DND-41 (cell line): ENCODE measurements at places on chromosomes 16 and 17.
A peak's percentile ranks its signal among the peaks of the same experiment; 100 is the strongest.

DNA sequence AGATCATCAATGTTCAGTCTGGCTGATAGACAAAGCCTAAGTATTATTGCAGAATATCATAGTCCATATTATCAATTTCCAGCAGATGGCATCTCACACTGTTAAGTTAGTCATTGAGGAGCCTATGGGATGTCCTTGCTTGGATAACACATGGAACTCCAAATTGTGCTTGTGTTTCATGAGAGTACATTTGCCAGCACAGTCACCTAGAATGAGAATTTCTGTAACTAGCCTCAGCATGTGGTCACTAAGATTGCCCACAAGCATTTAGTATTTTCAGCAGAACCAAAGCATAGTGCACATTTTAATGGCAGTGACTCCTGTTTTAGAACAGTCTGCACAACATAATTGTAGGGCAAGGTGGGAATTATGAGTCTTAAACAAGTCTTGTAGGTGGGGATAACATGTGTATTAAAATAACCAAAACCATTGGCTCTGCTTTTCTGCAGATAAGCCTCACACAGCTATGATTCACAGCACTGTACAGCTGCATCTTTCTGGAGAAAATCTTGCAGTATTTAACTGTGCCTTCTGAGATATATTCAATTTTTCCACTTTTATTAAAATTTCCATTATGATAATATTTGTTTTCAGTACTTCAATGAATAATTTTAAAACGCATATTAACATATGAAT lies 882.8 kb upstream of the SOX9 start:
- no peaks in the 10 kb centered on the region for H3K36me3 ChIP-seq
- H3K4me3 ChIP-seq: no peak overlapping the region
- DNase-seq: no peak
- H3K4me1 ChIP-seq: peaks cover 11% of the 10 kb centered on the region; the same call in 1 of the 2 replicates
- H3K27ac ChIP-seq: no peak overlapping the region

DNA sequence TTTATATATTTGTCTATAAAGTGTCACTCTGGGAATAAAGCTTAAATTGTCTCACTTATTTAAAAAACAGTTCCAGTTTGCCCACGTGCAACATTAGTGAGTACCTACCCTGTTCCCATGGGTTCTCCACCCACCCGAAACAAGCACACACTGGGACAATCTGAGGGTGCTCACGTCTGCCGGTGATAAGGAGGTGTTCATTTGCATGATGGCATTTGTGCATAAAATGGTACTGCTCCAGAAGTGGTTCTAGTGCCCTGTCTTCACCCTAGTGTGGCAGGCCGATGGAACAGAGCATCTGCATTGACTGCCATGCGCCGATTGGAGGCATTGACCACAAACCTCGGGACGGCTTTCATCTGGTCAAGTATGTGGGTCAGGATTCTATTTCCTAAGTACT lies 35.6 kb upstream of the ENDOV start:
- H3K27me3 ChIP-seq: no peaks in the 10 kb centered on the region
- H3K4me3 ChIP-seq: no peak overlapping the region
- no peaks in the 10 kb centered on the region for H3K4me1 ChIP-seq
- H3K27ac ChIP-seq: no peak overlapping the region

DNA sequence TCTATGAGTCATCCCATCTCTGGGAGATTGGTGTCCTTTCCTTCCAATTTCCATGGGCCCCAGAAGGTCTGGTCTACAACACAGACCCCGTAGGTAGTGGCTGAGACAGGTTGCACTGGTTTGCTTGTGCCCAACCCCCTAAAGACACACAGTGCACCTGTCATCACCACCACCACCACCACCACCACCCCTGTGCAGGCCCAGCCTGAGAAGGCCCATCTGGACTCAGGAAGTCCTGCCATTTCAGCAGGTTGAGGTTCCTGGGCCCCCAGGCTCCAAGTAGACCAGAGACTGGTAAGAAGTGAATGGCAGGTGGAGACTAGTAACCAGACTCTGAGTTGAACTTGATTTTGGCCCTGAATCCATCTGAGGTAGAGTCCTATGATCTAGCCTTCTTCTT lies 25.9 kb upstream of the PHB1 start:
- no peak for DNase-seq
- no peak overlapping the region for H3K27ac ChIP-seq
- peaks cover 14% of the 10 kb centered on the region for H3K27me3 ChIP-seq
- H3K36me3 ChIP-seq: no peaks in the 10 kb centered on the region

GRCh38 chr16:67936880-67937605 lies 393 bp upstream of the PSMB10 start:
- peaks cover 26% of the 10 kb centered on the region for H3K4me1 ChIP-seq
- H3K27me3 ChIP-seq: no peaks in the 10 kb centered on the region
- peaks cover 47% of the 10 kb centered on the region for H3K36me3 ChIP-seq
- H3K27ac ChIP-seq: peak overlapping the region; percentile 92

DNA sequence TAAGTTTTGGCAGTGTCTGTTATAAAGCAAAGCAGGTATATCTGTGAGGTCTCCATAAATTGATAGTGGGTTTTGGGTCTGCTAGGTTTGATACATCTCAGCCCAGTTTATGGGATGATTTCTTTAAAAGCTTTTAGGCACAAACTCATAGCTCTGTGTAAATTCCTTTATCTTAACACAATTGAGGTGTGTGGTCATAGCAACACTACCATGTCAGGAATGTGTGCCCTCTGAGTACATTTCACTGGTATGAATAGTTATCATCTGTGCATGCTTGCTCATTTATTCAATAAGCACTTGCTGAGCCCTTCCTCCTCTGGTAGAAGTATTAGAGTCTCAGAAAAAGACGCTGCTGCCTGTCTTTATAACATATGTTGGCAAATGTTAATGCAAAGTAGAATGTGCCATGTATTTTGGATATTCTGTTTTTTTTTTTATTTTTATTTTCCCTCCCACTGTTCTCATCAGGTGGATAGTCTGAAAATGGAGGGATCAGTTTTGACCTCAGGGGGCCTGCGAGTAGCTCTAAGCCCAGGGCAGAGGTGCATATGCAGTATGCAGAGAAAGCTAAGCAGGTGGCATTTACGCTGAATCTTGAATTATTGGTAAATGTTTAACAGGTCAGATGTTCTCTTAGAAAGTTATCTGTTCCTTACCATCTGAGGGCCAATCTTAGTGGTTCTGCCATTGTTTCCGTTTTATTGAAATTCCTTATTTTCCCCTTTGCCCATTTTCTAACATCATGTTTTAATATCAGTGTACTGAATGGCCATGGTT lies 90.7 kb downstream of the WNT3 start:
- no peak for DNase-seq
- H3K4me1 ChIP-seq: no peaks in the 10 kb centered on the region
- no peak overlapping the region for H3K4me3 ChIP-seq
- peaks cover 21% of the 10 kb centered on the region for H3K36me3 ChIP-seq

GRCh38 chr17:77282524-77283515 lies 142.1 kb downstream of the SEC14L1 start:
- no peak overlapping the region for H3K27ac ChIP-seq
- no peak for DNase-seq
- H3K4me1 ChIP-seq: peaks cover 15% of the 10 kb centered on the region
- no peak overlapping the region for H3K4me3 ChIP-seq
- peaks cover 6% of the 10 kb centered on the region for H3K27me3 ChIP-seq
- H3K36me3 ChIP-seq: no peaks in the 10 kb centered on the region

GRCh38 chr17:61414141-61414935 lies 14.7 kb downstream of the TBX2 start:
- peak; percentile 2 for DNase-seq
- H3K27ac ChIP-seq: no peak overlapping the region
- H3K36me3 ChIP-seq: no peaks in the 10 kb centered on the region
- H3K4me1 ChIP-seq: peaks cover 13% of the 10 kb centered on the region

- peaks cover 61% of the 10 kb centered on the region for H3K4me1 ChIP-seq
- 0 out of 2 replicates have a peak overlapping the region, but pooled peaks have one; percentile 10 for H3K27ac ChIP-seq
- H3K27me3 ChIP-seq: no peaks in the 10 kb centered on the region
- no peak for DNase-seq
- H3K36me3 ChIP-seq: peaks cover 16% of the 10 kb centered on the region
Measured at GRCh38 chr16:48611329-48612137, 1.6 kb upstream of the N4BP1 start.

GRCh38 chr16:49121636-49122035 lies 160.0 kb downstream of the CBLN1 start:
- no peaks in the 10 kb centered on the region for H3K36me3 ChIP-seq
- H3K4me3 ChIP-seq: no peak overlapping the region
- H3K27me3 ChIP-seq: peaks cover 2% of the 10 kb centered on the region
- no peak overlapping the region for H3K27ac ChIP-seq
- DNase-seq: no peak

- DNase-seq: no peak
- no peak overlapping the region for H3K4me3 ChIP-seq
- no peak overlapping the region for H3K27ac ChIP-seq
- peaks cover 20% of the 10 kb centered on the region for H3K4me1 ChIP-seq
- no peaks in the 10 kb centered on the region for H3K36me3 ChIP-seq
- no peaks in the 10 kb centered on the region for H3K27me3 ChIP-seq
Measured at GRCh38 chr17:16953347-16953746, 18.6 kb downstream of the TNFRSF13B start.

DNA sequence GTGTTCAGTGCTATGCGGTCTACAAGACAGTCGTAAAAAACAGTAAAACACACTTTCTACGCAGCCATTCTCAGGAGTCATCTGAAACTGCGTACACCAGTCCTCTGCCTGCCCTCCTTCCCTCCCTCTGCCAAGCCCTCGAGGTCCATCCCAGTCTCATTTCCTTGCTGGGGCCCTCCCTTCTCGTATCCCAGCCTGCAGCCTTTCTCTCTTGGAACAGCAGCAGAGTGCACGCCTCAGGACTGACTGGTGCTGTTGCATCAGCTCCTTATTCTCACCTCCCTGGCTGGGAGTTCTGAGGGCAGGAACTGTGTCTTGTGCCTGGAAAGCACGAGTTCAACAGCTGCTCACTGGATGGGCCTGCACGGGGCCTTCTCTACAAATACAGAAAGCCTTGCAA lies 12.5 kb downstream of the FAHD1 start:
- no peak for DNase-seq
- H3K27ac ChIP-seq: no peak overlapping the region
- H3K4me1 ChIP-seq: no peaks in the 10 kb centered on the region

DNA sequence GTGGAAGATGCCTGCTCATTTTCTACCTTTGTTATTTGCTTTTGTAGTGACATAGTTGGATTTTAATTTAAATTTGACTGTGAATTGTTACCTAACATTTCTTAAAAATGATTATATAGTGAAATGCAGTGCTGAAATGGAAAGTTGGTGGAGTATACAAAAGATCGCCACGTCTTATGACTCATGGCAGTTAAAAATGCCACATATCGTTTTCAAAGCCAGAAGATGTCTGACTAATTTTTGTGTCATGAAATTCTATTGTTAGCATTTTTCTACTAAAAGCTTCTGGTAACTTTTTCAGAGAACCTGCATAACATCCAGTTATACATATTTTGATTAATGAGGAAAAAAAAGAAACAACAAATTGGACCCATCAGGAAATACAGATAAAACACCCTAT lies 20.6 kb downstream of the MAP2K4 start:
- no peak overlapping the region for H3K27ac ChIP-seq
- no peaks in the 10 kb centered on the region for H3K4me1 ChIP-seq
- no peak overlapping the region for H3K4me3 ChIP-seq
- no peaks in the 10 kb centered on the region for H3K36me3 ChIP-seq
- DNase-seq: no peak

DNA sequence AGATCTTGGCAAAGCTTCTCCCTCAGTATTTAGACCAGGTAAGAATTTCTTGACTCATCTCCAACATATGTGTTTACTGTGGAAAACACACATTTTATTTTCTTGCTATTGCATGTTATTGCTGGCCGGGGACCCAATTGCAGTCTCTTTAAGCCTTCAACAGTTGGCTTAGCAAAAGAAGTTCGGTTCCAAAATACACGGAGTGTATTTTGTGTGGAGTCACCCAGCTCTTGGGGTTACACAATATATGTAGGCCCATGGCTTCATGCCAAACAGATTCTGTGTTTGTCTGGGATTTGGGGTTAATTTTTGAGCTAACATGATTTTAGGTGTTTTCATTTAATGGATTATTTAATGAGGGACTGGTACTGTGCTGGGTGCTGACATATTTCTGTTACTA lies 4.0 kb downstream of the ALDH3A2 start:
- no peaks in the 10 kb centered on the region for H3K4me1 ChIP-seq
- no peak overlapping the region for H3K27ac ChIP-seq

- H3K36me3 ChIP-seq: no peaks in the 10 kb centered on the region
- no peak overlapping the region for H3K27ac ChIP-seq
- DNase-seq: no peak
- H3K4me3 ChIP-seq: no peak overlapping the region
- H3K27me3 ChIP-seq: no peaks in the 10 kb centered on the region
- H3K4me1 ChIP-seq: peaks cover 8% of the 10 kb centered on the region
Measured at GRCh38 chr17:73551759-73552158, 92.5 kb downstream of the SDK2 start.

GRCh38 chr17:31525801-31526549 lies 134.5 kb downstream of the RAB11FIP4 start:
- H3K27me3 ChIP-seq: peaks cover 5% of the 10 kb centered on the region
- H3K36me3 ChIP-seq: no peaks in the 10 kb centered on the region
- H3K4me3 ChIP-seq: no peak overlapping the region

GRCh38 chr17:51097708-51098446 lies 22.8 kb downstream of the SPAG9 start:
- H3K36me3 ChIP-seq: peaks cover 7% of the 10 kb centered on the region; the same call in 1 of the 2 replicates
- no peak overlapping the region for H3K27ac ChIP-seq
- H3K4me3 ChIP-seq: no peak overlapping the region
- H3K4me1 ChIP-seq: peaks cover 7% of the 10 kb centered on the region

DNA sequence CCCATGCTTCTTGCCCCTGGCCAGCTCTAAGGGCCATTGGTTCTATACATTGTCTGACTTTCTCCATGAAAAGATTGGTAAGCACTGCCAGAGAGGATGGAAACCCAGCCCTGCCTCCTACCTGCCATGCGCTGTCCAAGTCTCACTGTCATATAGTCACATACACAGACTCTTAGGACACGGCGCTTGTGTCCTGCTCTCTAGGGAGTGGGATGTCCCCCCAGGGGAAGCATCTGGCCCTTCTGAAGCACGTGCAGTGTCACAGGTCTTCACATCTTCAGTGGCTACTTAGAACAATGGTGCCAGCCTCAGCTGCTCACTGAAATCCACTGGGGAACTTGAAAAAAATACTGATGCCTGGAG lies 38.7 kb downstream of the MYO18A start:
- H3K4me3 ChIP-seq: no peak overlapping the region
- peaks cover 13% of the 10 kb centered on the region for H3K36me3 ChIP-seq
- no peak for DNase-seq
- H3K27me3 ChIP-seq: no peaks in the 10 kb centered on the region
- peak overlapping the region; percentile 99 for H3K27ac ChIP-seq

DNA sequence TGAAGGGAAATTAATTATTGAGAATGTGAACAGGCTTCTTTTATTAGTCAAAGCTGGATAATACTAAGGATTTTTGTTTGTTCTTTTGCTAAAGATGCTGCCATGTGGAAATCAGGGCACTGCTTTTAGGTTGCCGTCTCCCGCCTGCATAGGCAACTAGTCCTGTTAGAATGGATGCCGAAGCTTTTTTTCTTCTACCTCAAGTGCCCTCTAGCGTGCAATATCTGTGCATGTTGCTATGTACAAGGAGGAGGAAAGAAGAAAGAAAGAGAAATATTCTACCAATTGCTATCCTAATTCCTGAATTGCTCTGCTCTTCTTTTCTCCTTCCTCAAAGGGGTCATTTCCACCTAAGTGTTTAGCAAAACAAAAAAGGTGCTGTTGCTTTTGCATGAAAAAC lies 5.2 kb upstream of the CDH8 start:
- no peaks in the 10 kb centered on the region for H3K4me1 ChIP-seq
- no peak for DNase-seq
- no peak overlapping the region for H3K27ac ChIP-seq
